ENCODE measurements at places on chromosomes 12 and 14.
A peak's percentile ranks its signal among the peaks of the same experiment; 100 is the strongest.

- DNase-seq, result peak; percentile 84
These were observed 14.1 kb downstream of the FBXW8 start for GRCh38 chr12:116924558-116925453.

- peak; percentile 20 for DNase-seq
These were observed 902 bp downstream of the EML5 start for GRCh38 chr14:88791629-88792472.

- DNase-seq, result peak; percentile 43
These were observed 19.1 kb downstream of the RPAP3 start for GRCh38 chr12:47686645-47687240.

DNA sequence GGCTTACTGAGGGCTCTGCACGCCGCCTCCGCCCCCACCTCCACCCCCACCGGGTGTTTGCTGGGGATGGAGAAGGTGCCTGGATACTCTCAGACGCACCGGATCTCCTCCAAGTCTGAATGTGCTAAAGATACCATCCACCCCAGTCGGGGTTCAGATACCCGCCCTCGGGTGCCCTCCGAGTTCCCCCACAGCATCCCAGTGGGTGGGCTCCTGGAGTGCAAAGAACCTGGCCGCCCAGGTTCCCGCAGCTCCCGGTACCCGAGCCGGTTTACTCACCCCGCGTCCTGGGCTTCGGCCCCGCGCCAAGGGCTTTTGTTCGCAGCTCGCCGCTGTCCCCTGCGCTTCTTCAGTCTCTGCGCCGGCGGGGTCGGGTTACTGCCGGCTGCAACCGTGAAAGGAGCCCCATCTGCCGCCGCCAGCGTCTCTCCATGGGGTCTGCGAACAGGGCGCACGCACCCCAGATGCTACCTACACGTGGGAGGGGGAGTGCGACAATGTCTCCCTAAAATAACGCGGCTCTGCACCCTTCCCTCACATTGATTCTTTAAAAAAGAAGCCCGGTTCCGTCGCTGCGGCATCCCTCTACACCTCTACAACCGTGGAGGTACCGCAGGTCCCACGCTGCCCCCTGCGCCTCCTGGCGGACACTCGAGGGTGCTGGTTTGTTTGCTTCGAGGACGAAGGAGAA, at the start of gene CCDC177:
TSS of gene CCDC177 (minus strand) at position 609 of the 691 bp plus-strand sequence. CDS start 1,249 bp downstream, outside the sequence.
- peak; percentile 49 for DNase-seq

DNA sequence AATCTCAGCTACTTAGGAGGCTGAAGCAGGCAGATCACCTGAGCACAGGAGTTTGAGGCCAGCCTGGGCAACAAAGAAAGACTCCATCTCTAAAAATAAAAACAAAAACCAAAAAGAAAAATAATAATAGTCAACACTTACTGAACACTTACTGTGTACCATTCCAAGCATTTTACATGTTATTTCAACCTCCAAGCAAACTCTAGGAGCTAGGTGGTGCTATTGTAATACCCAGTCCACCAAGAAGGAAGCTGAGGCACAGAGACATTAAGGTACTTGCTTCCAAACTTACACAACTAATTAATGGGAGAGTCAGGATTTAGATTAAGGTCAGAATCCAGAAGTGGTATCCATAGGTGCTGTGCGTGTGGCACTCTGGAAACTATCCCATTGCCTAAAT, 13.7 kb upstream of the OR6J1 start:
- peak; percentile 46 for DNase-seq

GRCh38 chr14:48735607-48736006, 850.6 kb downstream of the RPS29 start:
- no peak for DNase-seq

DNA sequence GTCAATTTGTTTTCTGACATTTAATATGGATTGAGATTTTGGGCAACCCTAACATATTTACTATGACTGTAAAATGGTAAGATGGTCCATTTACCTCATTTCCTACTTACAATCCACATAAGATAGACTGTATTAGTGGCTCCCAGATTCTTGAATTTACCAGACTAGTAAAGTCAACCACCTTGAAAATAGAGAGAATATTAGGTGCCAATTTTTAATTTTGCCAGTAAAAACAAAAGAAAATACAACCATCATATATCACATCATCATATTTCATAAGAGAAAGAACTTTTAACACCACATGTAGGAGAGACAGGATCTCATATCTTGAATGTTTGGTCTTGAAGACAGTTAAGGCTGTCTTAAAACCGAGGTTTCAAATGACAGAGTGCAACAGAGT, 7.7 kb upstream of the FBLN5 start:
- DNase-seq, result no peak

GRCh38 chr12:50084775-50085614, at the start of gene SMARCD1:
TSS of gene SMARCD1 (plus strand) at chr12:50085342. CDS start at chr12:50085370, 28 bp downstream.
- DNase-seq, result peak; percentile 93

DNA sequence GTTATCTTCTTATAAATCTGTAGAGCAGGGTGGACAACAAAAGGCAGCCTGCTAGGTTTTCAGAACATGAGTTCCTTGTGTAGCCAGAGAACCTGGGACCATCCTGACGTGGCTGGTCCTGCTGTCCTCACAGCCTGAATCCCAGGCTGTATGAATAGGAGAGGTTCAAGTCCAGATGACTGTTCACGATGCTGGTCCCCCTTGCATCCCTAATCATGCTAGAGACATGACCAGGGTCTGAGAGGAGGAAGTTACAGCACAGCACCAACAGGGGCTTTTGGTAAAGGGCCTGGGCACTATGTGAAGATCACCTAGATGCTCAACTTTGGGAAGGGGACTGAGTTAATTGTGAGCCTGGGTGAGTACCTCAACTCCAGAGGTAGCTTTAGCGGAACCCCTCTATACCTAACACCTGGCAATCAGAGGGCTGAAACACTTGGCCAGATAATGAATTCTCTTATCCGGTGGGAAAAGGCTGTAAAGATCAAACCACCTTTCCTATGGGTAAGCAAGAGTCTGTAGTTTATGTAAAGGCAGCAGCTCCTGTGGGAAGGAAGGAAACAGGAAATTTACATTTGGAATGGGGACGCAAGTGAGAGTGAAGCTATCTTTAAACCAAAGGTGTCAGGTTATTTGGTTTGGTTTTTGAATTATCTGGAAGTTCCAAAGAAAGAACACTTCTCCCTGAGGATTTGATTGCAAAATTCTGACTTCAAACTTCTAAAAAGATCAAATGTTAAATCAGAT, 112.8 kb downstream of the DAD1 start:
- no peak for DNase-seq

DNA sequence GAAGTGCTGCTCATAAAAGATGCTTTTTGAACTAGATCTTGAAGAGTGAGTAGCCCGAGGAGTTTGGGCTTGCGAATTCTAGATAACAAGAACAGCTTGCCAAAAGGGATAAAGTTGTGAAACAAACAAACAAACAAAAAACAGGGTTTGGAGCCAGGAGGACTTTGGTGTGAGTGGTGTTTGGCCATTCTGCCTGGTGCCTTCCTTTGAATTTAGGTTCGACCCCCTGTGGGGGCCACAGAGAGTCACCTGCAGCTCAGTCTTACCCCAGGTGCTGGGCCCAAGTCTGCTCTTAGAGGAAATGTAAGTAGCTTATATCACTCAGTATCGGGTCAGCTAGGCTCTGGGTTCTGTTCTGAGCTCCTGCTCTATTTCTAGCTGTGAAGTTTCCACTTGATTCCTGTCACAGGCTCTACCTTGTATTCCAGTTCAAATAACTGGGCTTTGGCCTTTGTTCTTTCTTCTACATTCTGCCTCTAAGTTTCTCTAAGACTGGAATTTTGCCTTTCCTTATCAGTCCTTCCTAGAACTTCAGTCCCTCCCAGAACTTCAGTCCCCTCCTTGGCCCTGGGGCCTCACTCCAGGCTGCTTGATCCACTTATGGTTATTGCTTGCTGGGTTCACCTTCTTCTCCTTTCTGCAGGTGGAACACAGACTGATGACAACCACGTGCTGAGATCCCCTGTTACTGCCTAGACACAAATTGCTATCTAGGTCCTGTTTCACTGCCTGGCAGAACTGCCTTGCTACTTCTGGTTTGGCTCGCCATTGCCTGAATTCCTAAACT, 20.5 kb upstream of the DUSP6 start:
- DNase-seq, result no peak

- DNase-seq, result no peak
These were observed 761.2 kb downstream of the NOVA1 start for GRCh38 chr14:25836636-25837035.

DNA sequence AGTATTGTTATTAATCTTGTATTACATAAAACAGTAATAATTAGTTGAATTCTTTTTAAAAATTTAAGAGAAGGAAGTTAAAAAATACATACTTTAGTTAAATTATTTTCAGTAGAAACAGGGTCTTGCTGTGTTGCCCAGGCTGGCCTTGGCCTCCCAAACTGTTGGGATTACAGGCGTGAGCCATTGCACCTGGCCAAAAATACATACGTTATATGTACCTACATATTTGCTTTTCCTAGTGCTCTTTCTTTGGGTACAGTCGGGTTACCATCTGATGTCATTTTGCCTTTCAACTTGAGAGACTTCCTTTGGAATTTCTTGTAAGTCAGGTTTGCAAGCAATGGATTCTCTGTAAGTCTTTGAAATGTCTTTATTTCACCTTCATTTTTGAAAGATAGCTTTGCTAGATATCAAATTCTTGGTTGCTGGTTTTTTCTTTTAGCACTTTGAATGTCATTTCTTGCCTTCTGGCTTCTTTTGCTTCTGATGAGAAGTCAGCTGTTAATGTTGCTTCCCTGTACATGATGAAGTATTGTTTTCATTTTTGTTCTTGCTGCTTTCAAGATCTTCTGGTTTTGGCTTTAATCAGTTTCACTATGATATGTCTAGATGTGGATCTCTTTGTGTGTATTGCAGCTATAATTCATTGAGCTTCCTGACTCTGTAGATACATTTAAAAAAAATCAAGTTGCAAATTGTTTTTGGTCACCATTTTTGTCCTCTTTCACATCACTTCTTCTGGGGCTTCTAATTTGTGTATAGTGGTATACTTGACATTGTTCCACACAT, 84.4 kb downstream of the SPATS2 start:
- no peak for DNase-seq

- no peak for DNase-seq
These were observed 44.9 kb downstream of the KRT80 start for GRCh38 chr12:52146822-52147366.

- DNase-seq, result no peak
These were observed 48.4 kb downstream of the TSPAN11 start for GRCh38 chr12:30974746-30975500.

- no peak for DNase-seq
These were observed 43.5 kb downstream of the C14orf132 start for GRCh38 chr14:96082420-96083300.

DNA sequence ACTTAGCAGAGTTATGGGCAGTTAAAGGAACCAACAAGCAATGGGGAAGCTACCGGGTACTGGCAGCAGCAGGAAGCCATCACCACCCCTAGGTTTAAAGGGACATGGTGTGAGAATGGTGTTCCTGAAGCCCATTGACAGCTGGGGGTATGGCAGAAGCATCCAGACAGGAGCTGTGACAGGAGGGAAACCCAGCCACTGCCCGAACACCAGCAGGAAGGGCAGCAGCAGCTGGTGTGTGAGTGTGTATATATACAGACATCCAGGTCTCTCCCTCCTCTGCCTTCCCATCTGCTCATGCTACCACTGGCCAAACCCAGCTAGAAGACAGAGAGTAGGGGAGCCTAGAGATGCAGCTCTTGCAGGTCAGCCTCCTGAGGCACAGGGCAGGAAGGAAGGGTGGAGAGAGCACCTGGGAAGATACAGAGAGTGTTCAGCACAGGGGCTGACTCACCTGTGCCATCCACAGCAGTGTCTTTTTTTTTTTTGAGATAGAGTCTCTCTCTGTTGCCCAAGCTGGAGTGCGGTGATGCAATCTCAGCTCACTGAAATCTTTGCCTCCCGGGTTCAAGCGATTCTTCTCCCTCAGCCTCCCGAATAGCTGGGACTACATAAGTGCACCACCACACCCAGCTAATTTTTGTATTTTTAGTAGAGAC, 9.2 kb upstream of the ADCK1 start:
- no peak for DNase-seq

DNA sequence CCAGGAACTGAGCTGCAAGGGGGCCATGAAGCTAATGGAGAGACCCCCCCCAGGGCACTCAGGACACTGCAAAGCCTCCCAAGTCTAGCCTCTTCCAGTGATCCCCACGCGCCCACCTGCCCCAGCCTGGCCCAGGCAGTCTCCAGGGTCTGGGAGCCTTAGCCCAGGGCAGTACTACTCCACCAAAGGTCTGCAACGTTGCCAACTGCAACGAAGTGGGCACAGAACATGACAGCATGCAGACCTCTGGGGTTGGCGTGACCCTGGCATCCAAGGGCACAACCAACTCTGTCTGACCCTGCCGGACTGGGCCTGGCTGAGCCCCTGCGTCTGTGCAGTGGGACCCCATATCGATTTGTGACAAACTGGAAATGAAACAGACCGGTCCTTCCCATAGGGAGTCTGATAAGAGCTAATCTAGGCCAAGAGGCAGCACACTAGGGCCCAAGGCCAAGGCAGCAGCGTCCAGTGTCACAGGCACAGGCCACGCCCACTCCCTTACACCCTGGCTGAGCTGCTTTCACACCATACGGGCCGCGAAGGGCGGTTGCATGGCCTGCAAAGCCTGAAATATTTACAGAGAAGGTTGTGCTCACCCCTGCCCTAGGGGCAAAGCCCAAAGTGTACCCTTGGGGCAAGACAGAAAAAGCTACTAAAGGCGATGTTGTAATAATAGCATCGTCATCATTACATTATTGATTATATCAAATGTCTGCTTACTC, 76.7 kb downstream of the NCOR2 start:
- DNase-seq, result no peak

DNA sequence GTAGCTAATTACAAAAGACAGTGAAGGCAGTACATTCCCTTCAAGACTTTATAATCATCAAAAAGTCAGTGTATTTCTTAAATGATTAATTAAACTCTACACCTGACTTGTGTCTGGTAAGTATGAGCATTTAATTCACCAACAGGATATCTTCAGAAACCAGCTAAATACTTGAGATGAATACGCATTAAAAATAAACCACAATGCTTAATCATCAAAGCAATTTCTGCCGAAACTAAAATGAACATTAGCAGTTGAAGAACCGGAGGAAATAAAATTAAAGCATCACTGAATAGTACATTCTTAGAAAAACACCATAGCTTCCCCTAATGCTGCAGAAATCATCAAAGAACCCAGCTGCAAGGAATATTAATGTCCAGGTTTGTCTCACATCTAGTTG, 32.7 kb downstream of the SLC25A21 start:
- DNase-seq, result no peak

DNA sequence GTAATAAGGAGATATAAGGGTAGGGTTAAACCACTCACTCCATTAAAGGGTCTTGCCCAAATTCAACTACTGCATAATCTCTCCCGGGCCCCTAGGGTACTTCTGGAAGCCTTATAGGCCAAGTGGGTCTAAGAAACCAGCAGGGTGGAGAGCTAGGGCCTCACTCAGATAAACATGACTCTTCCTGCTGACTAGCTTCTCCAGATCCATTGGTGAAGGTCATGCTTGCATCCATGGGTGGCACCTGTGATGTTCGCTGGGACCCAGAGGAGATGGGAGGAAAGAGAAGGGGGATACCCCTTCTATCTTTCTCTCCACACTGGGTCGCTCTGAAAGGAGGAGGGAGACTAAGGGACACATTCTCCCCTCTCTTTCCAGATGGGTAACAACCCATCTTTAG, 36.1 kb upstream of the HIGD1C start:
- DNase-seq, result no peak

GRCh38 chr12:27194644-27195043, 49.4 kb upstream of the STK38L start:
- DNase-seq, result no peak

- no peak for DNase-seq
These were observed 23.6 kb upstream of the OR4K2 start for GRCh38 chr14:19851365-19851764.

- no peak for DNase-seq
These were observed 236.9 kb downstream of the PAWR start for GRCh38 chr12:79453820-79454219.

- no peak for DNase-seq
These were observed 22.1 kb upstream of the CEP83 start for GRCh38 chr12:94481734-94482133.

Data from EL (cell line).